ENCODE measurements at places on chromosomes 16 and 17.

GRCh38 chr16:28290859-28291254 is 1.5 kb upstream of the SBK1 start:
- no peak for DNase-seq

DNA sequence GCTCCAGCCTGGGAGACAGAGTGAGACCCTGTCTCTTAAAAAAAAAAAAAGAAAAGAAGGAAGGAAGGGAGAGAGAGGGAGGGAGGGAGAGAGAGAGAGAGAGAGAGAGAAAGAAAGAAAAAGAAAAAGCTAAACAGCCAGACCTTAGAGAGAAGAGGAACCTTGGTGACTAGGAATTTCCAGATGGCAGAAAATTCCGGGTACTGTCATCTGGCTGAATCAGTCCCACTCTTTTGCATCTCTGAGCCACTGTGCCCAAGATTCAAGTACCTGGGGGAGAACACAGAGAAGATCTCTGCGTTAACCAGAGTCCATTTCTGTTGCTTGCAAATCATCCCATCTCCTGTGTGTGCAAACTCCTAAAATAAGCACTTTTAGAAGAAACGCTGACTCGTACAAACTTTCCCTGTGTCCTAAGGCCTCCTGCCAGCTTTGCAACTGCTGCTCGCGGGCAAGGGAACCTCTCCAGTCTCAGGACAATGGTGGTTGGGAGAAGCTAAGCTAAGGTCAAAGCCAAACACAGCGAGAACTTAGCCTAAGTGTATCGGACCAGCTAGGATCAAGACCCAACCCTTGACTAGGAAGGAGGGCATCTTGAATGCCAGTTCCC is 18.0 kb downstream of the BMERB1 start:
- no peak for DNase-seq

- no peak for DNase-seq
Observed at GRCh38 chr17:6352016-6352415, 82.9 kb downstream of the AIPL1 start.

DNA sequence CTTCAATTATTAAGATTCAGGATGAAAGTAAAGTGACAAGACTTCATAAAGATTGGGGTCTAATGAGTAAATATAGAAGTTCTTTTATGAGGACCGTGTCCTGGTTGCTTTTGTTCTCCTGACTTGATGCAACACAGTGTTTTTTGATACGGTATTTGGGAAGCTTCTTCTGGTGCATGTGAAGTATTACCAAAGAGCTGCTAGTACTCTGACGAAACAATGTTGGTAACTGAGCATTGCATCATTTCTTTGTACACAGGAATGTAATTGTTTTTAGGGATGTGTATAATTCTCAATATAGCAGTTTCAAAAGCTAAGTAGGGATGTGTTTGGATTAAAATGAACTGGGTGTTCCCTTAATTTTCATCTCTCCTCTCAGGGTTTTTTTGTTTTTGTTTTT is 15.9 kb downstream of the KPNB1 start:
- no peak for DNase-seq

DNA sequence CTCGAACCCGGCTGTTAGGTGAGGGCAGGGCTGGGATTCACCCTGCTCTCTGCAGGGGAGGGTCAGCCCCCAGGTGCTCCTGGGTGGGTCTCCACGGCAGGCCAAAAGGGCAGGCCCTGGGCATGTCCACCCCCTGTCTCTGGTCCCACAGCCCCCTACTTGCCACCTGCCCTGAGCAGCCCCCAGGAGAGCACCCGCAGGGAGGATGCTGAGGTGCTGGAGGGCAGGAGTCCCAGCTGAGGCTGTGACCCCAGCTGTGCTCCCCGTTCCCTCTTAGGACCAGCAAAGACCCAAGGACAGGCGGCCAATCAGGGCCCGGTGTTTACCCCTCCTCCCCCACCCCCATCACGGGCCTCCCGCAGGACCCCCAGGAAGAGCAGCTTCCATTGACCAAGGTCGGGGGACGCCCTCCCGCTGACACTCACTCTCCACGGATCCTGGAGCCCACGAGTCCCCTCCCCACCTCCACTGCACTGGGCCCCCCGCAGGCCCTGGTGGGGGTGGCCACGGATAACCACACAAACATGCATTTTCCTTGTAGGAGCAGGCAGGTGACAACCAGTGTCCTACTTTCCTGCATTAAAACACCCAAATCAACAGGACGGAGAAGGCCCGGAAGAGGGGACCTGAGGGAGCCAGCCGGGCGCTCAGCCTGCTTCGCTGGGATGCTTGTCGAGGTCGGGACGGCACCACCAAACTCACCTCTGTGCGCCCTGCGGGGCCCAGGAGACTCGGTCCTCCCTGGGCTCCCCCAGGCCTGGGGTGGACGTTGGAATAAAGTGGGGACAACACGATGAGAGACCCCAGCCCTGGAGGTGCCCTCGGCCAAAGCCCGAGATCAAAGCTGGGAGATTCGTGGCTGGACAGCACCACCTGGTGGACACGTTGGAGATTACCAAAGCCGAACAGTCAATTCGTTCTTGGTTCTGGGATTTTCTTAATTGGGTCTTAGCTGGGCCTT is 22.5 kb upstream of the ENPP7 start:
- peak; percentile 71 for DNase-seq

GRCh38 chr17:3678095-3678820 is 9.6 kb downstream of the EMC6 start:
- DNase-seq, result no peak

- no peak for DNase-seq
Observed at GRCh38 chr17:33266116-33266515, 27.0 kb downstream of the ASIC2 start.

Measured in activated CD8-positive, alpha-beta T cell treated with anti-CD3 and anti-CD28 coated beads, Interleukin-2, amount 10 ng/mL, durations not matched to agents 7 days and 5 days (primary cell).